H1 (cell line): ENCODE measurements at places on chromosomes 4 and X. TPM values are rescaled to one million over a fixed set of nuclear protein-coding genes. Genes with fewer than 3 reads are reported as not detected.

Gene CPE
- polyA plus RNA-seq = 9.3 and 10.2 TPM in 2 replicates

- H3K4me3 ChIP-seq = no peak overlapping the region
- no peak overlapping the region for H3K27ac ChIP-seq
- no peak for DNase-seq
- no peaks in the 10 kb centered on the region for H3K27me3 ChIP-seq
- H3K4me1 ChIP-seq = no peaks in the 10 kb centered on the region
- H3K36me3 ChIP-seq = no peaks in the 10 kb centered on the region
Observed at GRCh38 chrX:33171041-33171440, 40.3 kb downstream of the DMD start.

GRCh38 chrX:120793098-120793497 lies 82.6 kb downstream of the CT47B1 start:
- no peaks in the 10 kb centered on the region for H3K4me1 ChIP-seq
- H3K27me3 ChIP-seq = no peaks in the 10 kb centered on the region
- H3K36me3 ChIP-seq = no peaks in the 10 kb centered on the region
- H3K27ac ChIP-seq = no peak overlapping the region
- H3K4me3 ChIP-seq = no peak overlapping the region

DNA sequence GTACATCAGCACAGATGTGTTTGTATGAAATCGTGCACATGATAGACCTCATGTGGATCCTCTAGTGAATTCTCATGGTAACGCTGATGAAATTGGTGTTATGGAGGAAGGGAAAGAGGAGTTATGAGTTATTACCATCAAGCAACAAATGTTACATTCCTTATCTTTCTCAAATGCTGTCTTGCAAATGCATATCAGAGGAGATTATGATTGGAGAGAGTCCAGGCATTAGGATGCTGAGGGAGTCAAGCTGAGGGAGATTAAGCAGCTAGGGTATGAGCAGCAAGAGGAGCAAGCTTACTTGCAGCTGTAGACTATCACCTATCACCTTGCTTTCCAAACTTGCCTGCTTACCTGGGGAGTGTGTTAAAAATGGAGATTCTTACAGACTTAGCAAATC lies 36.8 kb upstream of the SFRP2 start:
- H3K4me1 ChIP-seq = no peaks in the 10 kb centered on the region
- no peaks in the 10 kb centered on the region for H3K27me3 ChIP-seq

- H3K27me3 ChIP-seq = no peaks in the 10 kb centered on the region
- no peaks in the 10 kb centered on the region for H3K4me1 ChIP-seq
- no peak overlapping the region for H3K4me3 ChIP-seq
- DNase-seq = no peak
- no peak overlapping the region for H3K27ac ChIP-seq
Observed at GRCh38 chr4:186743261-186743660, 19.6 kb upstream of the FAT1 start.
